Stimulated activated CD4-positive, alpha-beta T cell treated with anti-CD3 and anti-CD28 coated beads, Interleukin-1b, Interleukin-23, amount 100 ng/mL, for 1 hour (primary cell): ENCODE measurements at places on chromosomes 1 and 21.
A peak's percentile ranks its signal among the peaks of the same experiment; 100 is the strongest.

DNA sequence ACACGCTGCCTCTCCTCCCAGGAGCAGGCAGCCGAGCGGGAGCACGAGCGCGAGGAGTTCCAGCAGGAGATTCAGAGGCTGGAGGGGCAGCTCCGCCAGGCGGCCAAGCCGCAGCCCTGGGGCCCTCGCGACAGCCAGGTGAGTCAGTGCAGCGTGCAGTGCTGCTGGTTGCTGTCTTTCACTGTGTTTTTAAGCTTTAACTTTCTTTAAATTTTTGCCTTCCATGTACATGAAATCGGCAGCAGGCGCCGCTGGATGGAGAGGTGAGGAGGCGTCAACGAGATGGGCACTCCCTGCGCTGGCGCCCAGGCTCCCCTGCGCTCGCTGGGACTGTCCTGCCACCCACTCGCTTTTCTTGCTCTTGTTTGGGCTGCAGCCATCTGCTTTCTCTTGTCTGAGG is 60.7 kb upstream of the DIP2A start:
- no peak for DNase-seq

DNA sequence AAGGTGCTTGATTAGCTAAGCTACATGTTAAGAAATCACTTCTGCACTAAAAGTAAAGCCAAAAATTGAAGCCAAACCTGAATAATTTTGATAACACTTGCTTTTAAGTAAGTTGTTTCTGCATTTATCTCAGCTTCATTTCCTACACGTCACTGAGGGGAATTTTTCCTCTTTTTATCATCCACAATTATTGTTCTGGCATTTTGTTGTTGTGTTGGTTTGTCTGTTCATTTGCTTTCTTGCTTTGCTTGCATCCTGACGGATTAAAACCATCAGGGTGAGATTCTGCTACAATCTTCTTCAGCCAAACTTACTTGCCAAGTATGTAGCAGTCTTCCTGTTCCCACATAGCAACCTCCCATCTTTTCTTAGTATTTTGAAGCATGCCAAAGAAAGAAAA is 18.0 kb upstream of the EEIG2 start:
- DNase-seq, result no peak

- DNase-seq, result no peak
Observed at GRCh38 chr1:151318975-151319374, 8.2 kb downstream of the PI4KB start.

DNA sequence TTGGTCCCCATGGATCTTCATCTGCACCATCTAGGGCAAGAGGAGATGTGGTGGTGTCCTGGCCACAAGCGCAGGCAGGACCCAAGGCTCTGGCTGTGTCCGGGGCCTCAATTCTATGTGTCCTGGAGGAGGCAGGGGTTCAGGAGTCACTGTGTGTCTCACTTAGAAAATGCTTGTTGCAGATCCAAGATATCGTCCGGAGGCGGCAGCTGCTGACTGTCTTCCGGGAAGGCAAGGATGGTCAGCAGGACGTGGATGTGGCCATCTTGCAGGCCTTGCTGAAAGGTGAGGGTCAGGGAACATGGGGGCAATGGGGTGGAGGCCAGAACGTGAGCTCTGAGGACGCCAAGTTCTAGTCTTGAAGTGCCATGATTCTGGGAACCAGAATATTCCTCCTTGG is 29.1 kb downstream of the TRPM2 start:
- no peak for DNase-seq

- peak; percentile 58 for DNase-seq
Observed at GRCh38 chr1:16960560-16961296, 19.7 kb downstream of the MFAP2 start.
